Fibroblast of skin of back (primary cell): ENCODE measurements at places on chromosomes 3 and 15.

GRCh38 chr15:22930782-22931484, 49.2 kb downstream of the CYFIP1 start:
- DNase-seq, result no peak

GRCh38 chr3:59559721-59560435, 510.1 kb upstream of the CFAP20DC start:
- peak; percentile 99 for DNase-seq

DNA sequence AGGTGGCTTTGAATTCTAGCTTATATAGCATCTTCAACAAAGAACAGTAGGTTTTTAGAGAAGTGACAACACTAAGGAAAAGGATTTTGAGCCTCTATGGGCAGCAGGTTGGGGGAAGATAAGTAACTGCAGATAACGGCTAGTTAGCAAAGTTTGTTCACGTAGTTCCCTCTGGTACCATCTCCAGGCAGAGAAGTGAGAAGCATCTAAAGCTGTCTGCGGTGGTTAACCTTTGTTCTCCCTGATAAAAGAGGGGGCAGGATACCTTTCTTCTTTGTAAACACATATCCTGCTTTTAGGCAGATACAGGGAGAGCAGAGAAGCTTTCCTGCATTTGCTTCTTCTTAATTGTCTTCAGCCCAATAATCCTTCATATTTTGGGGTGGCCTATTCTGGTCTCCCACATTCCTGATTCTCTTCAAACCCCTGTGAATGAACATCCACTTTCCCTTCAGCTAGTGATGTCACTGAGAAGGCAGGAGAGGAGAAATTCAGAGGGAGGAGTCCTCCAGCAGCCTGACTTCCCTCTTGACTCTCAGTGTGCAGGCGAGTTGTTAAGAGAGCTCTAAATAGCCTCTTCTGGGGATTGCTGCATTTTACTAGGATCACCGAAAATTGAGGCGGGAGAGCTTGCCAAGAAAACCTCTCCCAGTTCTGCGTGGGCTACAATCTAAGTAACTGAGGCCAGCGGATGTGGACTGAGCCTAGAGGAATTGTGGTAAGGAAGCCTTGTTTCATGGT, 393.7 kb upstream of the C2CD4B start:
- DNase-seq, result no peak

DNA sequence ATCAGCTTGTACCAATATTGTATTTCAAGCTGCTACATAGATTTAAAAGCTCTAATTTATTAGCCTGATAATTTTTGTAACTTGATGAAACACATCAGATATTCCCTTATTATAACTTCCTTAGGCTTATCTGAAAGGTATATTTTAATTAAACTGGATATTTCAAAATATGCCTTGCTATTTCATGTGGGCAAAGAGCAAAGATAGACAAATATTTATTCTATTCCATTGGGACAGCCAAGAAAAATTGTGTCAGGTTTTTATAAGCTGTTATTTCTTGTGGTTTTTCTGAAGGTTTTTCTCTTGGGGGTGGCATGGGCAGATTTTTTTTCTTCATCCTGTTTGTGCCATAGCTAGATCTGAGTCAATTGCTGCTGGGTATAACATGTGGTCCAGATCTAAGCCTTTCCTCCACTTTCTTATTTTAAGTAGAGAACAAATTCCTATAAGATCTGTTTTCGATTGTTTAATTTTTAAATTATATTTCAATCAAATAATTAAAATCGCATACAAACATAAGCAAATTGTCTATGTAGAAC, 249.5 kb downstream of the NAALADL2 start:
- peak; percentile 22 for DNase-seq

DNA sequence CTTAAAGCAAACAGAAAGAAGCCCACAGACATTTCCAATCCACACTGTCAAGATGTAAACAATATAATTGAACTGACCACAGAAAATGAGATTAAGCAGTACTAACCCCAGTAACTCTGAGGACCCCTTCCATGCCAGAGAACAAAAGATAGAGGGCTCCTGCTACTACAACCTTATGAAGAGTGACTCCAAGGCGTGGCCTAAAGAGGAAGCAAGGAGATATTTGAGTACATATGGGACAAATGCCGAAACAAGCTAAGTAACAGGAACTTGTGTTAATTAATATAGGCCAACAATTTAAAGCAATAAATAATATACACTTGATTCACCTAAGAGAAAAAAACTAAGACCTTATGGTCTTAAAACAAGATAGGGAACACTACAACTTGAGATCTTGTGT, 25.0 kb upstream of the VPS39 start:
- no peak for DNase-seq

- no peak for DNase-seq
These were observed 13.6 kb upstream of the CNBP start for GRCh38 chr3:129197321-129197720.

GRCh38 chr15:68442041-68442440, 10.1 kb upstream of the ITGA11 start:
- DNase-seq, result peak; percentile 63

GRCh38 chr3:194462936-194463335, 23.9 kb downstream of the ATP13A3 start:
- no peak for DNase-seq

DNA sequence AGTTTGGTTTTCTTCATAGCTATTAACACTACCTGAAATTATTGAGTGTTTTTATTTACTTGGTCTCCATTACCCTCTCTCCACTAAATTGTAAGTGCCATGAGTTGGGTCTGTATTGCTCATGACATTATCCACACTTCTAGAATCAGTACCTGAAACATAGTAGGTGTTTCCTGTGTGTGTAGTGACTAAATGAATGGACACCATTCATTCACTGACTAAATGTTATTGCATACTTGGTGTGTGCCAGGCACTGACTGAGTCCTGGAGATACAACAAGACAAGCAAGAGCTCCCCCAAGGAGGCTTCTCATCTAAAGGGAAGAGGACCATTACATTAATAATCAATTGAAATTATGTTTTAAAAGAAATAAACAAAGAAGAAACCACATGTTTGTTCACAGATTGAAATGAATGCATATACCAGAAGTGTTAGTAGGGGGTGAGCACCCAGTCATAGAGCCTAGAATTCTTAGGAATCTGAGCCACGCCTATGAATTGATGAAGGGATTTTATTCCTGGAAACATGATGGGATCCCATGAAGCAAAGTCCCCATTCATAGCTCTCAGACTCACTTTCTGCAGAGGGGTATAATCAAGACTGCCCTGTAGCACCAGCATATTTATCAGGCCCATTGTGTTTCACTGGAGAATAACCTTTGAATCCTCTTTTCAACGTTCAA, 31.7 kb upstream of the ATOSA start:
- no peak for DNase-seq

GRCh38 chr3:46609212-46609721, 3.1 kb upstream of the FAM240A start:
- peak; percentile 9 for DNase-seq

DNA sequence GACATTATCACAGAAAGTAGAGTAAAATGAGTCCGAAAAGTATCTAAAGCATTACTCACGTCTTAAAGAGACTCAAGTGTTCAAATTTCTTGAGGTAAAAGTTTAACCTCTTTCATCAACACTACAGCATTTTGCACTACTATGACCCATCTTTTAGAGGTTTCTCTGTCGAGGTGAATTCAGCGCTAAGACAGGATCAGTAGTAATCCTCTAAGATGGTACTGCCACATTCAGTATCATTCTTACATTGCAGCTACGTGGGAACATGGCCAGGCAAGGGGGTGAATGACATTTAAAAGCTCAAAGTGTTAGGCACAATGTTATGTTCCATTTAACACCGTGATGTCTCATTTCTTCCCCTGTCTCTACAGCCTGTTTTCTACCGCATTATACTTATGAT, 210.8 kb downstream of the FMN1 start:
- no peak for DNase-seq

- DNase-seq, result no peak
These were observed 45.7 kb downstream of the RLBP1 start for GRCh38 chr15:89175617-89176191.

- DNase-seq, result no peak
These were observed 11.2 kb downstream of the NCBP2 start for GRCh38 chr3:196931157-196931556.

DNA sequence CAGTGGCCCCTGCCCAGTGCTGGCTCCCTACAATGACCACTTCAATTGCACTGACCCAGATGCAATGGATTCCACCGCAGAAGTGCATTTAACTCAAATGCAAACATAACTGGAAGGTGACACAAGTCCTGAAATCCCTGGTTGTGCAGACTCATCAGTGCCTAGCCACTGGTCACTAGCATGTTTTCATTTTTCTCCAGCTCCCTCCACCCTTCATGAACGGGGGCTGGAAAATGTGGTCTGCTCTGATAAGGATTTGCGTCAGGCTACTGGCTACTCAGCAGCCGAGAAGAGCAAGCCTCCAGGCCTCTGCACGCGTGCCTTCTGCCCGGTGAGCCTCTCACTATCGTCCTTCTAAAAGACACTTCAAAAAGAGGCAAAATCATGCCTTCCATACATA, 27.4 kb upstream of the FURIN start:
- no peak for DNase-seq

DNA sequence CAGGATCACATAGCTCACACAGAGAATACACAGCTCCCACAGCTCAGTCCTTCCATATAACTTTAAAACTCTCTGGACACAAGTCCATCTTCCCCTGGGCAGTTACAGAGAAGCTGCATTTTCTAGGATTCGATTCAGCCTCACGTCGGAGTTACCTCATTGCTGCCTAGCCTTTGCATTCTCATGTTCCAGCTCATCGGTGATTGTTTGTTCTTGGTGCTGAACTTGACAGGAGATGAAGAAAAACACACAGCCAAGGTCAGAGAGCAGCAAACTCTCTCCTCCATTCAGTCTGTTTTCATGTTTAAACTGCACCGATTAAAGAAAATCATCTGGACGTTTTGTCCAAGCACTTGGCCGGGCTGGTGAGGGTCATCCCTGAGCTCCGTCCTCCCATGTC, 375.5 kb upstream of the CFAP20DC start:
- peak; percentile 83 for DNase-seq

GRCh38 chr3:8095724-8096123, 405.9 kb upstream of the LMCD1 start:
- peak; percentile 5 for DNase-seq

GRCh38 chr3:46849045-46849631, 14.1 kb downstream of the MYL3 start:
- DNase-seq, result no peak

GRCh38 chr15:65055201-65055870, 10.1 kb downstream of the SLC51B start:
- no peak for DNase-seq

- peak; percentile 87 for DNase-seq
These were observed at the start of gene GAP43 for GRCh38 chr3:115623044-115623868. TSS of gene GAP43 (plus strand) at chr3:115623510. CDS start at chr3:115623690, 180 bp downstream.

- no peak for DNase-seq
These were observed 22.5 kb downstream of the MBNL1 start for GRCh38 chr3:152291238-152291637.

DNA sequence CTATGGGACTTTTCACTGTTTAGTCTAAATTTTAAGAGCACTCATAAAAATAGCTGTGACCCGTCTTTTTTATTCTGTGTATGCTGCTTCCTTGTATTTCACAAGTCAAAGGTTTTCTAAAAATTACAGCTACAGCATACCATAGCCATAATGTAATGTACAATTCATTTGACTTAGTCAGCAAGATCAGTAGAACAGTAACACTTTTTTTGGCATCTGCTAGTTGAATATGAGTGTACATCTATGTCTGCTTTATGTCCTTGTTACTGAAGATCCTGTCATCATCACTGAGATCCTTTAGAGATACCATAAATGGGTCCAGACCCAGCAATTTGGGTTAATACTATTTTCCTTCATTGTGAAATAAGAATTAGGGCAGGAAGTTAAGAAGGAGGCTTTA, 42.2 kb downstream of the CMSS1 start:
- peak; percentile 97 for DNase-seq

DNA sequence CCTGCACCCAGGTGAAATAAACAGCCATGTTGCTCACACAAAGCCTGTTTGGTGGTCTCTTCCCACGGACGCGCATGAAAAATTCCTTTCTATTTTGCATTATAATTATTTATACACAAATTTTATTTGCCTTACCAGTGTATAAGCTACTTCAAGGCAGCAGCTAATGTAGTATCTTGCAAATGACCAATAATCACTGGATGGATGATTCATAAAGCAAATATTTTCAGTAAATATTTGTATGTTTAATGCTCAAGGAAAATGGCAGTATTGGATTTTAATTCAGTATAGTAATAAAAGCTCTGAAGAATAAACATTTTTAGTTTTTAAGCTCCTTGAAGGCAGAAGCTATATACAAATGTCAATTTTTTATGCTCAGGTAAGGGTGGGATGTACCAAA, 158.7 kb upstream of the NANOGP8 start:
- DNase-seq, result no peak
